ENCODE measurements at places on chromosomes 1 and 21.
A peak's percentile ranks its signal among the peaks of the same experiment; 100 is the strongest.

GRCh38 chr1:116711263-116711840 is 42.9 kb upstream of the CD2 start:
- no peak for DNase-seq

- peak; percentile 62 for DNase-seq
Measured at GRCh38 chr1:11790880-11791715, 14.7 kb downstream of the MTHFR start.

DNA sequence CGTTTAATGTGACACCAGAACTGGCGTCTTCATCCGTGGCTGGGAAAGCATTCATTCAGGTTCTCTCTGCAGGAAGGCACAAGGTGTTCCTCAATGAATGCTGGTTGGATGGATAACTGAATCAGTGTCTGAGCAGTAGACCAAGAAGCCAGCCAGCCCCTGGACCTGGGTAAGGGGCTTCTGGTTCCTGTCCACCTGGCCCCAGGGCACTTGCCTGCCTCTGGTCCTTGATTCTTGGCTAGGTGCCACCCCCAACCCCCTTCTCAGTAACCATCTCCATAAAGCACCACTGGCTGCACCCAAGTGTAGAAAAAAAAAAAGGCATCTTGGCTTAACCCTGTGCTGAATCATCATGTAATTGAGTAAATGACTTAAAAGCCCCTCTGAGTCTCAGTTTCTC is 59.1 kb downstream of the KCND3 start:
- DNase-seq = no peak

- peak; percentile 26 for DNase-seq
Measured at GRCh38 chr1:58874757-58875755, 91.2 kb upstream of the JUN start.

DNA sequence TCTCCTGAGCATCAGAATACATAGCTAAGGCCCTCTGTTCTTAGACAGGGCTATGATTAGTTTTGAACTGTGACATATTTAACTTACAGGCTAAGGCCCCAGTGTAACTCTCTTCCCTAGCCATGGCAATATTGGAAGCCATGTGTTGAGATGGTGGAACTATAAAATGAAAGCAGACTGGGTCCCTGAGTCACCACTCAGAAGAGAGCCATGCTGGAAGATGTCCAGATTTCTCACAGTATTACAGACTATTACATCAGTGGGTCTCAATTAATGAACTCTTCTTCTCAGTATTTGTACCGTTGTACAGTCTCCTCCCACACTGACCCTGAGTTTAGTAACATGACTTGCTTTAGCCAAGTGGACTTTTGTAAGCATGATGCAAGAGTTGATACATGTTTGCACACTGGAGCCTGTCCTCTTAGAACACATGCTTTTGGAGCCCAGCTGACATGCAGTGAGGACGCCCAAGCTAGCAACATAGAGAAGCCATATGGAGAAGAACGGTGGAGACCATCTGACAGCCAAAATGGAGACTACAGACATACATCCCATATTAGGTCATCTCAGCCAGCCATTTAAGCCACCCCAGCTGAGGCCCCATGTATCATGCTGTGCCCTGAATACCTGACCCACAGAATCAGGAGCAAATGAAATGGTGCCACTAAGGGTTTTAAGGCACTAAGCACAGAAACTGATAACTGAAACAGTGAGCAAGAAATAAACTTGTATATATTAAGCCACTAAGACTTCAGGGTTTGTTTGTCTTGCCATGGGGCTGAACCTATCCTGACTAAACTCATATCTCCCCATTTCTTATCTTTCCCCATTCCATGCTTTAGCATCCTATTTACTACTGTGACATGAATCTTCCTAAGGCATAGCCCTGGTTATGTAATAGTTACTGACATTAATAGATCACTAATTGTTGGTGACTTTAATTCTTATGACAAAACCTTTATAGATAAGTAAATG is 24.4 kb downstream of the TBX15 start:
- no peak for DNase-seq

GRCh38 chr1:12341667-12342066 is 111.8 kb downstream of the VPS13D start:
- DNase-seq = no peak

GRCh38 chr1:92291372-92291999 is 7.3 kb downstream of the GLMN start:
- DNase-seq = no peak
